ENCODE measurements at places on chromosomes 11 and 22. TPM values are rescaled to one million over a fixed set of nuclear protein-coding genes. Genes with fewer than 3 reads are reported as not detected.

GRCh38 chr11:64862987-64863390, 15.4 kb downstream of the EHD1 start:
- H3K27ac ChIP-seq = no peak overlapping the region
- peaks cover 36% of the 10 kb centered on the region for H3K4me1 ChIP-seq
- H3K36me3 ChIP-seq = peaks cover 14% of the 10 kb centered on the region
- no peak for DNase-seq
- no peak overlapping the region for H3K4me3 ChIP-seq
- no peaks in the 10 kb centered on the region for H3K27me3 ChIP-seq

- H3K4me1 ChIP-seq = peaks cover 10% of the 10 kb centered on the region
- H3K4me3 ChIP-seq = no peak overlapping the region
- no peak for DNase-seq
- H3K27ac ChIP-seq = no peak overlapping the region
- H3K36me3 ChIP-seq = no peaks in the 10 kb centered on the region
Observed at GRCh38 chr22:45966320-45966894, 10.6 kb downstream of the WNT7B start.

DNA sequence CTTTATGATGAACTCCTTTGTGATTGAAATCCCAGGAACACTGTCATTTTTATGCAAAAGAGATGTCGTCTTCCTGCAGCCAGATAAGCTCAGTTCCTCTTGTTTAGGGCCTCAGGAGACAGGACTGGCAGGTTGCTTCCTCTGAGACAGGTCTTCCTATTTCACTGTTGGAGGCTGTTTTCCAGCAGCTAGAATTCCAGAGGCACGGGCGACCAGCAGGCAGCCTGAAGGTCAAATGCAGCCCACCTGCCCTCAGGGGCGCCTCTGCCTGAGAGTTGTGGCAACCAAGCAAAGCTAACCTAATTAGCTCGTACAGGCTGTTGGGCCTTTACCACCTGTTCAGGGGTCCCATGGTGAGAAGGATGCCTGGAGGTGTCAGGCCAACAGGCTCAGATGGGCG, 22.3 kb downstream of the SLC6A5 start:
- no peaks in the 10 kb centered on the region for H3K36me3 ChIP-seq
- no peaks in the 10 kb centered on the region for H3K27me3 ChIP-seq
- H3K27ac ChIP-seq = no peak overlapping the region
- no peak overlapping the region for H3K4me3 ChIP-seq

DNA sequence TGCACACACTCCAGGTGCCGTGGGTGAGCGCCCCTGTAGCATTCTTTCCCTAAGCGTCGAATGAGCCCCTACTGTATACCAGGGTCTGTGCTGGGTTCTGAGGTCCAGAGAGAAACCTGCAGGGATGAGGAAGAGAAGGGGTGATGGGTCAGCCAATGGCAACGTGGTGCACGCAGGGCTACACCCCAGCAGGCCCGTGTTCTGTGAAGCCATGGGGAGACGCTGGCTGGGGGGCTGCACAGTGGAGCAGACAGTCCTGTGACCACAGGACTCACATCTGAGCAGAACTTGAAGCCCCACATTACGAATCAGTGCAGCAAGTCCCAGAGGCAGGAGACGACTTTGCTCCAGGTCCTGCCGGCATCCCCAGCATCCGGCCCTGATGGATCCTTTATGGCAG, 1481.4 kb downstream of the BRD1 start:
- no peak overlapping the region for H3K27ac ChIP-seq
- no peaks in the 10 kb centered on the region for H3K36me3 ChIP-seq
- DNase-seq = no peak
- H3K4me3 ChIP-seq = no peak overlapping the region

- H3K36me3 ChIP-seq = no peaks in the 10 kb centered on the region
- peaks cover 10% of the 10 kb centered on the region for H3K27me3 ChIP-seq
- DNase-seq = no peak
- H3K4me1 ChIP-seq = no peaks in the 10 kb centered on the region
- no peak overlapping the region for H3K4me3 ChIP-seq
Observed at GRCh38 chr11:122843281-122844141, 5.2 kb downstream of the CRTAM start.

Gene SLC39A13
- total RNA-seq = 86.3 TPM

DNA sequence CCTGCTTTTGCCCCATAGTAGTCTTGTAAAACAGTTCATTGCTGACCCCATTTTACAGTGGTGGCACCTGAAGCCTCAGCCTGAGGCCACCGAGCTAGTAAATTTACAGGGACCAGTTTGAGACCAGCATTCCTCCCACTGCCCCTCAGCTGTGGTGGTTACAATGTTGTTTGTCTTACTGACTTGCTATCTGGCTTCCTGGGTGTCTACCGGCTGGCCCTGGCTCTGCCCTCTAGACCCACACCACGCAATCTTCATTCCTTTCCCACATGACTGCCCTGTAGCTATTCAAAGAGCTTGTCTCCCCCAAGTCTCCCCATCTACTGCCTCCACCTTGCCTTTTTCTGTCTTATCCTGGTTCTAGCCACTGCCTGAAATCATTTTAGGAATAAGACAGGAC, 20.8 kb downstream of the PIK3IP1 start:
- no peak overlapping the region for H3K27ac ChIP-seq
- DNase-seq = no peak
- H3K36me3 ChIP-seq = peaks cover 32% of the 10 kb centered on the region

DNA sequence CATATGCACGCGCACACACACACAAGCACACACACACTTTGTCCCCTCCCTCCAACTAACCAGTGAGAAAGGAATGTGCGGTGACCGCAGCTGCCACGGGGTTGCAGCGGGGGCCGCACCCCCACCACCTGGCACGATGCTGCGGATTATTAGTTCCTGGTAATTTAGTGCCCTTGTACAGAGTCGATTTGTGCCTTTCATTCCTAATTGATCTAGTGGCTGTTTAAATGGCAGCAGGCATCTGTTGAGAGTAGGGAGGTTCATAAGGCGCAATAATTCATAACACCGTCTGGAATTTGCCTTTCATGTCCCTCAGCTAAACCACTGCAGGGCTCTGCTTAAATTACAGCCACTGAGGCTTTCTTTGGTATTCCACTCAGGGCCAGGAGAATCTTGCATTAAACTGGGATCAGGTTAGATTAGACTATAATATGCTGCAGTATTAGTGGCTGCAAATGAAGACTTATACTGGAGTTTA, 113.7 kb downstream of the FEZ1 start:
- H3K4me3 ChIP-seq = no peak overlapping the region
- no peaks in the 10 kb centered on the region for H3K36me3 ChIP-seq
- no peak for DNase-seq
- no peak overlapping the region for H3K27ac ChIP-seq
- H3K4me1 ChIP-seq = no peaks in the 10 kb centered on the region
